Substantia nigra (tissue), 51 donors: ENCODE measurements at places on chromosomes 1 and 21.

- DNase-seq = no peak
Observed at GRCh38 chr1:157969697-157970485, 23.6 kb upstream of the KIRREL1 start.

- DNase-seq = no peak
Observed at GRCh38 chr1:11523261-11523660, 44.3 kb downstream of the DISP3 start.

- no peak for DNase-seq
Observed at GRCh38 chr21:30942192-30942591, 60.8 kb upstream of the KRTAP11-1 start.

DNA sequence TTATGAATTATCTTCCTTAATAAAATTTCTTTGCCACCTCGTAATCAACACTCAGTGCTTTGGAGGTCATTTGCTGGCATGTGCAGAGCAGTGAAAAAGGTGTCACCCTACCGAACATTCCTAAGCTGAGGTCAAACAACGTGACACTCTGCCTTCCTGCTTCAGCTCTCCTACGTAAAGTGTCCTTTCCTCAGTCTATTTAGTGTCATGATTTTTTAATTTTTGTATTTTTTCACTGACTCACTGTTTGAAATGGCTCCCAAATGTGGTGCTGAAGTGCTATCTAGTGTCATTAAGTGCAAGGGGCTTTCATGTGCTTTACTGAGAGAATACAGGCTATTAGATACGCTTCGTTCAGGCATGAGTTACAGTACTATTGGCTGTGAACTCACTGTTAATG is 37.0 kb upstream of the ITPKB start:
- no peak for DNase-seq
